ENCODE measurements at places on chromosomes 16 and 17.

- DNase-seq: no peak
Measured at GRCh38 chr17:10657148-10657547, at the start of gene MYH3. MYH3 (minus strand) TSS chr17:10657309; CDS start chr17:10655064, 2,245 bp downstream.

- DNase-seq: no peak
Measured at GRCh38 chr17:55420067-55420775, 1.4 kb downstream of the MMD start.

DNA sequence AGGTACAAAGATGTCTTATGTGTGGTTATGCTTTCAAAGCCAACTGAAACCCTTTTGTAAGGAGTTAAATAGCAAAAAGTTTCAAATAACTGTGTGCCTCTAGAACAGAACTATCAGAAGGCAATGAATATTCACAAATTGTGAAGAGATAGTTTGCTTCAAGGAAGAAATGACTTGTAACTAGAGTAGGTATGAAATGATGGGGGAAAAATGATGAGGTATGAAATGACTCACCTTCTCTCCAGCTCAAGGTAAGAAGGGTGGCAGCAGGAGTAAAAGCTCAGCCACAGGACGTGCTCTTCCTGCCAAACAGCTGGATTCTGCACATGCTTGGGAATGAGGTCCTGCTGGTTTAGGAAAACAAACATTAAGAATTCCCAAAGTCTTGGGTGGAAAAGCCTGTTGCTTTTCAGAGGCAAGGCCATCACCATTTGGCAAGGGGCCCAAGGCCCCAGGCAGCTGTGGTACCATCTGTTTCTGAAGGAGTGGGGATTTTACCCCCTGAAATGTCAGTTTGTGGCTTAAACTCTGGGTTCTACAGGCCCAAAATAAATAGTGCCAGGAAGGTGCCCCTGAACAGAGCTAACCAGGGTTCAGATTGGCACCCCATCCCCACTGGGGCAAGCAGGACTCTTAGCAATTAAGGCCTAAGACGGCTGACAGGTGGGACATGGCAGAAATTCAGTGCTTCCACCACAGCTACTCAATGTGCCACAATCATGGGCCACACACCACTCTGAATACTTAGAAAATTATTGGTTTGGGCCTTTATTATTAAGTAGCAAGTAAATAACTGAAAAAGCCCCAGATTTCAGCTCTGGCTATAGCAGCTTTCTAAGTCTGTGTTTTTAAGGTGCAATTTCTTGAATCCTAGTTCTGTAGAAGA lies 13.3 kb downstream of the HERPUD1 start:
- DNase-seq: no peak

GRCh38 chr17:38881600-38882191 lies 11.8 kb downstream of the LASP1 start:
- no peak for DNase-seq

DNA sequence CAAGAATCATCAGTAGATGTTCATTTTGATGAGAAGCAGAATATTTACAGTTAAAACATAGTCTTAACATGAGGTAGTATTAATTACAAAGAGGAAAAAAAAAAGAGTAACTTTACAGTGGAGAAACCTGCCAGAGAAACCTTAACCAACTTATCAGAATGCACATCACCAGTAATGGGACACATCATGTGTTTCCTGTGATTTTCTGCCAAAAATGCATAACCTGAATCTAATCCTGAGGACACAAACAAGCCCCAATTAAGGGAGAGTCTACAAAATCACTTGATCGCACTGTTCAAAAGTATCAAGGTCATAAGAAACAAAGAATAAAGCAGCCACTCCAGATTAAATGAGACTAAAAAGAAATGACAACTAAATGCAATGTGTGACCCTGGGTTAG lies 18.2 kb upstream of the QRICH2 start:
- no peak for DNase-seq

DNA sequence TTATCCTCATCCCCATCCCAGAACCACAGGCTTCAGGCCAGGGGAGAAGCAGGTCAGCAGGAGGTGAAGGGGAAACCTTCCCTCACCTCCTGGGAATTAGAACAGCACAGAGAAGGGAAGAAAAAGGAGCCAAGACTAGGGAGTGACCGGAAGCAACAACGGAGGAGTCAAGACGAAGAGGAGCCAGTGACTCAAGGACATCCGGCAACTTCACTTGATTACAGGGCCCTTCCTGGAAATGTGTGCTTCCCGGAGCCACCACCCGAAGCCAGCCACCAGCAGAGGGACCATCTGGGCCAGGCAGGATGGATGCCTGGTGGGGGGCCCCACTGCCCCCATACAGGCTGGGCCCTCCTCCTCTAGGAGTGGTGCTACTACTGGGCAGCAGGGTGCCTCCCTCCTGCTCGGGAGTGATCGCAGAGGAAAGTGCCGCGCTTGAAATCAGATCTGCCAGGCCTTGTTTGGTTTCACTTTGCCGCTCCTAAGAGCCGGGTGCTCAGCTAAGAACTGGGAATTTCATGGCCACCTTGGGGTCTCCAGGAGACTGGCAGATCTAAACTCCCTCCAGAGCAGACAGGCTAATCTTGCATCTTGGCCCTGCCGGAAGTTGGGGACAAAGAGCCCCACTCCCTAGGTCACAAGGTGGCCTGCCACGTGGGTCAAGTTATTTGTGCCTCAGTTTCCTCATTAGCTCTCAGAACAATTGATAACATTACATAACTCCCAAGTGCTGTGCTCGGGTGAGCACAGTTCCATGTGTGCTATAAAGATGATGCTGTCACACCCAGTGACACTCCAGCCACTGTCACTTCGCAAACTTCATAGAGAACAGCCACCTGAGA lies 6.6 kb downstream of the CDC42EP4 start:
- DNase-seq: no peak

- DNase-seq: no peak
Measured at GRCh38 chr16:6977291-6977690, 355.4 kb upstream of the RBFOX1 start.

DNA sequence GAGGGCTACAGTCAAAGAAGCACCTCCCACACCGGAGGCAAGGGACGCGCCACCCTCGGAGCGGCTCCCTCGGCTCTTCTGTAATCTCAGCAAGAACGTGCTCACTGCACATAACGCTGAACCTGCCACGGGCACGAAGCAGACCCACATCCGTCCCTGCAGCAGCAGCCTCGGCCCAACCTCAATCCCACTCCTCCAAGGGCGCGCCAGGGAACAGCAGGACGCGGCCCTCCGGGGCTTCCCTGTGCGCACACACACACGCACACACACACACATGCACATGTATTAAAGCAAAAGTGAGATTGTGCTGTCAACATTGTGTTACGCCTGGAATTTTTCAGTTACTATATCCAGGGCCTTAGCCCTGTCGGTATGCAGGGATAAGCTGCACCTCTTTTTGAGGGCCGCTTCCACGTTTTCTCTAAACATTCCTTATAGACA lies 54.0 kb downstream of the TBC1D16 start:
- DNase-seq: no peak

DNA sequence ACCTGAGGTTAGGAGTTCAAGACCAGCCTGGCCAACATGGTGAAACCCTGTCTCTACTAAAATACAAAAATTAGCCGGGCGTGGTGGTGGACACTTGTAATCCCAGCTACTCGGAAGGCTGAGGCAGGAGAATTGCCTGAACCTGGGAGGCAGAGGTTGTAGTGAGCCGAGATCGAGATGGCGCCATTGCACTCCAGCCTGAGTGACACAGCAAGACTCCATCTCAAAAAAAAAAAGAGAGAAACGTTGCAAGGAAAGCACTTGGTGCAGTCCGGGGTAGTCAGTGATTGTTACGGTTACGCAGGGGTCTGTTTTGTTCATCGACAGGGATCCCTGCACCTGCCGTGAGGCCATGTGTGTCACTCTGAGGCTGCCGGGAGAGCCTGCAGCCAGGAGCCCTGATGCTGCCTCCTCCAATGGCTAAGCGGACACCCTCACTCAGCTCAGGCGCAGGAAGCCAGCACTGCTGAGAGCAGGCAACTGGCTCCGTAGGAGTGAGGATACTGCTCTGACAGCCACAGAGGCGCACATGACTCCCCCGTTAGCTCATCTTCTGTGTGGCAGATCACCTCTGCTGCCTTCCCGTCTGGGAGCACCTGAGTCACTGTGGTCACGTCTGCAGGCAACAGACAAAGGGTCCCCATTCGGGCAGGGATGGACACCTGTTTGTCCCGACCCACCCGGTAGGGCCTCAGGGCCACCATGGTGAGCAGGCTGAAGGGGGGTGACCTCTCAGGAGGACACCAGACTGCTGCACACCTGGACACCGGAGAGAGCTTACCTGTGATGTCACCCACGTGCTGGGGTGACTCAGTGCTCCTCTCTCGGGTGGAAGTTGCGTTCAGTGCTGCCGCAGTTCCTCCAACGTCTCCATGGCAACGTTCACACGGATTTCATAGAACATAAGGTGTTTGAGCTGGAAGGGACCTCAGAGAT lies 5.2 kb upstream of the RAB26 start:
- DNase-seq: no peak

GRCh38 chr17:83078378-83079351 lies 744 bp upstream of the METRNL start:
- no peak for DNase-seq

DNA sequence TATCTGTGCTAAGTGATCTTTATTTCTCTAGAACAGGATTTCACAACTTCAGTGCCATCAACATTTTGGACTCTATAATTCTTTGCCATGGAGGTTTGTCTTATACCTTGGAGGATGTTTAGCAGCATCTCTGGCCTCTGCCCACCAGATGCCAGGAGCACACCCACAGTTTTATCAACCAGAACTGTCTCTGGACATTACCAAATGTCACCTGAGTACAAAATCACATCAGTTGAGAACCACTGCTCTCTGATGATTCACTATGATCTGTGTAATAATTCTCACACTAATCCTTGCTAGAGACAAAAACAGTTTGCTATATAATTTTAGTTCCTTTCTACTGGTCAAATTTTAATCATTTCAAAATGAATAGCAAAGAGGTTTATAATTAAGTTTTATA lies 102.8 kb upstream of the AMZ2 start:
- no peak for DNase-seq

DNA sequence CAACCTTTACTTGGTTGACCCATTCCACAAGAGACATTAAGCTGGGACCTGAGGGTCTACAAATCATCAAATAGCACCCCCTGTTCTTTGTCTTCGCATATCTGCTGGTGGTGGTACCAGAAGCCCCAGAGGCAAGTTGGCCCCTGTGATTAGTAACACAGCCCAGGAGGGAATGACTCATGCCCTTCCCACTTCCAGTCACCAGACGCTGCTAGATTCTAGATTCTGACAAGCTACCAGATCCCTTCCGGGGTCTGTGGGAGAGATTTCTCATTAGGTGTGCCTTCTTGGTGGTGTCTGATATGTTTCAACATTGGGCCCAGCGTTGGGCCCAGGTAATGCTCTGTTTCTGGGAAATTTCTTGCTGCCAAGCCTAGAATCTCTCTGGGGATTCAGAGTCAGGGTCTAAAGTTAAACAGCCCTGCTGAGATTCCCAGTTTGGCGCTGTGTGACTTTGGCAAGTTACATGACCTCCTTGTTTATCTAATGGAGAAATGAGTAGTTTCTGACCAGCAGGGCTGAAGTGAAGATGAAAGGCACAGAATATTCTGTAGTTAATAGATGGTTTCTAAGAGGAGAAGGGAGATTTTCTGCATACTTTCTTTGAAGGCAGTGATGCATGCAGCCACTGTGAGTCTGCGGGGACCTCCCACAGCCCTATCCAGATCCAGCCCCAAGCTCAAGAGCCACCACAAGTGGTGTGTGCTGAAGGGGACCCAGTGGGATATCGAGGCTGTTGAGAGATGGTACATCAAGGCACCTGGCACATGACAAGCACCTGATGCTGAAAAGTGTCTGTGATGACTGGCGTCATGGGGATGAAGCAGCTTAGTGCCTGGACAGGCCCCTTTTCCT lies 3.9 kb downstream of the TRPV2 start:
- DNase-seq: no peak

DNA sequence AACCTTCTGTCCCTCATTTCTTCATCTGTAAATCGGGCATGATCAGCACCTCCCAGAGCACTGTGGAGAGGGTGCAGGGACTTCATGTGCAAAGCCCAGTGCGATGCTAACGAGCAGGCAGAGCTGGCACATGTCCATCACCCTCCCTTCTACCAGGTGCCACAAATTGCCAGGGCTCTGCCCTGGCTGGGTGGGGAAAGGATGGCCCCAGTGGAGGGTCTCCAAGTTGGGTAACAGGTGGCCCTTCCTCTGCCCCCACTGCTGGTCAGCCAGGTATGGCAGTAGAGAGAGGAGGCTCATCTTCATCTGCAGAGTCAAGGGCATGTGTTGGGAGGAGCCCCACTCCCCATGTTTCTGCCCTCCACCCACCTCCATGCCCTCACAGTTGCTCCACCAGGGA lies 61.5 kb upstream of the CDH5 start:
- no peak for DNase-seq

- DNase-seq: no peak
Measured at GRCh38 chr17:13953841-13954240, 115.5 kb upstream of the COX10 start.

- no peak for DNase-seq
Measured at GRCh38 chr17:6637458-6637840, 3.1 kb downstream of the KIAA0753 start.

- DNase-seq: no peak
Measured at GRCh38 chr17:14204084-14204483, 32.6 kb downstream of the CDRT15 start.

Data from stimulated activated CD4-positive, alpha-beta T cell treated with anti-CD3 and anti-CD28 coated beads, Interleukin-4, amount 100 ng/mL, for 48 hours (primary cell).